ENCODE measurements at places on chromosomes 5 and 9.

DNA sequence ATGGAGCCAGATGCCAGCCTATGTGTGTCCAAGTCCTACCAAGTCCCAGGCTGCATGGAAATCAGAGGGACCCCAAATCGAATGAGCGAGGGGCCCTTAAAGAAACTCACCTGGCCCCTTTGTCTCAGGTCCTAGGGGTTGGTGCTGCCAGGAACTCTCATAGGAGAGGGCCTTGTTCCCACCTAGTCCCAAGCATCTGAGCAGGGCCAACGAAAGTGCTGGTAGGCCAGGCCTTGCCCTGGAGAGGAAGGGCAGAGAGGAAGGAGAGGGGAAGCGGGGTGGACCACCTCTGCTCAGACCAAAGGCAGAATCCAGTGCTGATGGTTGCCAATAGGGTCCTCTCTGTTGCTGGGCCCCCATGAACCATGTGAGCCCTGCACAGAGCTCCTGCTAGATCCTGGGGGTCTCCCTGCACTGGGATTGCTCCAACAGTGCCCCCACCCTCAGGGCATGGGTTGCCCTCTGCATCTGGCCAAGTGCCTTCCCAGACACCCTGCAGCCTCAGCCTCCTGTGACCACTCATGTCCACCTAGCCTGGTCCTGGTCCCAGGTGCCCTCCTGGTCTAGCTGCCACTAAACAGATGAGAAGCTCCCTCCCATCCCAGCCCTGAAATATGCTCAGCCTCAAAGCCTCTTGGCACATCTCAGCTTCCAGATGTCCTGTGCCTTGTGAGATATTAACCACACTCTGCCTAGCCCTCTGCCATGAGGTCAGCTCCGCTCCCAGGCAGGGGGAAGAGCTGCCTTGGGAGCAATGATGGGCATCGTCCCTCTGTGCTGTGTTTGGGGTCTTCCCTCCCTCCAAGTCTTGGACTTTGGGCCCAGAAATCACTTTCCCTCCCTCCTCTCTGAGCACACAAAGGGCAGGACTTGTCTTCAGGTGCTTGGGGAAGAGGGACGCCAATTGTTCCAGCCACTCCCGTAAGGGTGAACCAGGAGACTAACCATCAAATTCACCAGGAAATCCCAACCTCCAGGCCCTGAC, 109.6 kb downstream of the ADAMTS2 start:
- no peak for DNase-seq

DNA sequence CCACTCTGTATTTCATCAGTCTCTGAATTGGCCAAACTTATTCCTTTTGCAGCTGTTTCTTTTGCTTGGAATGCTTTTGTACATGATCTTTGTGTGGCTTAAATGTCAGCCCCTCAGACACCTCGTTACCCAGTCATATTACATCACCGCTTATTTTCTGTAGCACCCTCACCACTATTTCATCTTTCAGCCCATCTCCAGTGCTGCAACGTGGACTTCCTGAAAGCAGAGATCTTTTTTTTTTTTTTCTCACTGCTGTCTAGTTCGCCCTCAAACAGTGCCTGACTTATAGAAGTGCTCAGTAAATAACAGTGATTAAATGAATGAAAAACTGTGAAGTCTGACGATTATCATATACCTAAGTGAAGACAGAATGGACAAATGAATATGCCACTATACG, 835 bp downstream of the SRA1 start:
- DNase-seq = peak; percentile 41

DNA sequence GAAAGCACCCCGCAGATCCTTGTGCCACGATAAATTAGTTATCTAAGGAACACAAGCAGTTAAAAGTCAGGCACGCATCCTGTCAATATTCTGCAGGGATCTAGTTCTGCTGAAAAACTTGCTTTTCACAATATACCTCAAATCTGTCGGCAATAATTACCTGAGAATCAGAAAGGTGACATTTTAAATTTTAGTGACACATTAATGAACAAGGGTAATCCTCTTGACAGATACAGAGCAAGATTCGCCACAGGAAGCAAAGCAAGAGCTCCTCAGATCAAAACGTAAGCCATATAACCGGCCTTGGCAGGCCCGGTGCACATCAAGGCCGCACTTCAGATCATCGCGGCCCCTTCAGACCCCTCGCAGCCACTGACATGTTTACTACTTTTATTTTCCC, 185.7 kb downstream of the ATPSCKMT start:
- no peak for DNase-seq

DNA sequence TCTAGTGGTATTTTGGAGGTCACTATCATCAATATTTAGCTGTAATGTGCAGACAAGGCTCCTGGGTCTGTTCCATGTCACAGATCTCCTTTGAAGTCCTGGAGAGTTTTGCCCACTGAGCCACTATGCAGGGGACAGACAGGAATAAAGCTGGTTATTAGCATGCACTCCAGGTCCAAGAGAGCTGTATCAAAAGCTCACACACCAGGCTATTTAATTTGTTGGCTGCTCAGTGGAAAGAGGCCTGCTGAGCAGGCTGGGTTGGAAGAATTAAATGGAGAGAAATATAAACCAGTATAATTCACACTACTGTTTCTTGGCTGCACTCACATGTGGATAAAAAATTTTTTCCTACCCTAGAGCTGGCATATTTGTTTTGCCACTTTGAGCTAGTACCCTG, 113.8 kb upstream of the TAF11L2 start:
- DNase-seq = no peak

DNA sequence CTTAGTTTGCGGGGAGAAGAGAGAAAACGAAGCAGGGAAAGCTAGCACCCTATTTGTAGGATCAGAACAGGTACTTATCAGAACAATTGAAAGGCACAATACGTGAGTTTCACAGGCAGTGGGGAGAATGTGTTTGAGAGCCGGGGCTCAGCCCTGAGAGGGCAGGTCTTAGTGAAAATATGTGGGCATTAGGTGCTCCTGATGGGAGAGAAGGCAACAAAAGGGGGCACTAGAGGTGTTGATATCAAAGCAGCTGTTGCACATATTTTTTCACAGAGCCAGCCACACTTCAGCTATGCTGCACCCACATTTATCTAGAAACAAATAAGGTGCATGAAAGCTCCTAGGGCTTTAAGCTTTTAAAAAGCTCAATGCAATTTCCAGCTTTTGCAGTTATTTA, 99.7 kb upstream of the MAN2A1 start:
- DNase-seq = no peak

GRCh38 chr9:130284690-130285089, 19.1 kb downstream of the HMCN2 start:
- no peak for DNase-seq

DNA sequence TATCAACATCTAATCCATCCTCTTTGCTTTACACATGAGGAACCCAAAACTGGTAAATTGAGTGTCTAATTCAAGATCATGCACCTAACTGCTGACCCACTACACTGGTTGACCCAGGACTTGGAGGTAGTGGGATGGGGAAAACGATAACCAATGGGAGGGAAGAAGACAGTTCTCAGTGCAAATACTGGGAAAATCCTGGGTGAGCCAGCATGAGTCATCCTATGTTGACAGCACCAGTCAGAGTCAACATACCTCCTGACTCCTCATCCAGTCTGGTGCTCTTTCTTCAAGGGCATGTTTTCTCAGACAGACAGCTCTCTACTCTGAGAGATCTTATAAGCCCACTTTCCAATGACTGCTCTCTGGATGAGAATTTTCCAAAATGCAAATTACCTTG, 232.8 kb upstream of the PTGER4 start:
- peak; percentile 85 for DNase-seq

DNA sequence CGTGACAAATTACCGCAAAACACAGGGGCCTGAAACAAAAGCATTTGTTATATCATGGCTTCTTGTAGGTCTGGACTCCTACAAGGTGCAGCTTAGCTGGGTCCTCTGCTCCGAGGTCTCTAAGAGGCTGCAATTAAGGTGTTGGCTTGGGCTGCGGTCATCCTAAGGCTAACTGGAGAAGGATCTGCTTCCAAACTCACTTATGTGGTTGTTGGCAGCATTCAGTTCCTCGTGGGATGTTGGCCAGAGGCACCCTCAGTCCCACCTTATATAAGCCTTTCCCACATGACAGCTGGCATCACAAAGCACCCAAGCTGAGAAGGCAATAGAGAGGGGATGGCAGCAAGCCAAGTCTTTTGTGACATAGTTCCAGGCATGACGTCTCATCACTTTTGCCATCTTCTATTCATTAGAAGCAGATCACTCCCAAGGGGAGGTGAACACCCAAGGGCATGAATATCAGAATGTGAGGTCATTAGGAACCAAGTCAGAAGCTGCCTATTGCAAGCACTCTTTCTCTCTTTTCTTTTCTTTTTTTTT, 47.9 kb upstream of the ZBTB43 start:
- no peak for DNase-seq

GRCh38 chr5:148858106-148858505, 31.7 kb downstream of the ADRB2 start:
- no peak for DNase-seq

DNA sequence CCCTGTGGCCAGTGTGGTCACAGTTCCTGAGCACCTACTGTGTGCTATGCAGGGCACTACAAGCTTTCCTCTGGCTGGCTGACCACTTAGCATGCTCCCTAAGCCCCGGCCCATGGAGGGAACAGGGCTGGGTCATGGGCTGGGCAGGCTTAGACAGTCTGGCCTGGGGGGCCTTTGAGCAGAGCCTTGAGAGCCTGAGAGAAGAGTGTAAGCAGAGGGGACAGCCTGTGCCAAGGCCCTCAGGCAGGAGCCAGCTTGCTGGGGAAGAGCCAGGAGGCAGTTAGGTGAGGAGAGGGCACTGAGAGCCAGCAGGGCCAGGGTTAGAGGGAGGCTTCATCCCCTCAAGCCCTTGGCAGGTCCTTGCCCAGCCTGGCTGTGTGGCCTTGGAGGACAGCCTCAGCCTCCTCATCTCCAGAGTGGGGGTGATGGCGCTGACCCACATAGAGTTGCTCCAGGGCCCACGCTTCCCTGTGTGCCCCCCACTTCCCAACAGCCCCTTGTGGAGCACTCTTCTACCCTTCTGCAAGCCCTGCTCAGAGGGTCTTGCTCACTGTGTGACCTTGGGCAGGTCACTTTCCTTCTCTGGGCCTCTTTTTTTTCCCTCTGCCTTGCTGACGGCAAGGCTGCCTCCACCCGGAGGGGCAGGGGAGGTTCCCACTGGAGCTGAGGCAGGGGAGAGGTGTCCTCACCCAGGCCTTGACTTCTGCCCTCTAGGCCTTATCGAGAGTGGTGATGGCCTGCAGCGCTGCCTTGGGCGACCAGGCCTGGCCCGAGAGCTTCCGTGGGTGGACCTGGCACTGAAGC, 107.1 kb downstream of the PHF2 start:
- no peak for DNase-seq

DNA sequence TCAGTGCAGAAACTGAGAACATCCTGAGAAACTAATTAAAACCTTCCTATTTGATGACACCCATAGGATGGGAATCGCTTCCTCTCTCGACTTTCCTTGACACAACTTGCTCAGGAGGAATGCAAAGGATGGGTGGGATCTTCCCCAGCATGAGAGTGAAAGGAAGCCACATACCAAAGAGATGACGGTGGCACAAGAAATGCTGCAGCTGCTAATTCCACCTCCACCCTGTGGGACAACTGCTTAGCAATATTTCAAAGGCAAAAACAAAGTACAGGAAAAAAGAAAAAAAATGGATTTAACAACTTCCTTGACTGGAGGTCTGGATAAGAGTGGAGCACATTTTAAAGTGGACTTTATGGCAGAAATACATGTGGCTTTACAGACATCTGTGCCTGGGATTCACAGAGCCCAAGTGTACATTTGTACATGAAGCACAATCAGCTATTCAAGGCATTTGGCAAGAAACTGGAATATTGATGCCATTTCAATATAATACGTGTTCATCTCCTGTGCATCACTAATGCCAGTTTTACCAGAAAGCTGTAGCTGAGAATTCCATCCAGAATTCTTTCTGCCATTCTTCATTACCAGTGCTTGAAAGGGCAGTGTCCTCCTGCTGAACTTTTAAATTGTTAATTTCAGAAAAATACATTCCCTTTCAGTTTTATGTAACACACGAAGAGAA, 359.2 kb upstream of the ACTBL2 start:
- DNase-seq = peak; percentile 86

Measured in mesenchymal stem cell (in vitro differentiated cells and primary cell).